Heart left ventricle (tissue), 16 donors: ENCODE measurements at places on chromosomes 13 and 19. TPM values are rescaled to one million over a fixed set of nuclear protein-coding genes. Genes with fewer than 3 reads are reported as not detected.

DNA sequence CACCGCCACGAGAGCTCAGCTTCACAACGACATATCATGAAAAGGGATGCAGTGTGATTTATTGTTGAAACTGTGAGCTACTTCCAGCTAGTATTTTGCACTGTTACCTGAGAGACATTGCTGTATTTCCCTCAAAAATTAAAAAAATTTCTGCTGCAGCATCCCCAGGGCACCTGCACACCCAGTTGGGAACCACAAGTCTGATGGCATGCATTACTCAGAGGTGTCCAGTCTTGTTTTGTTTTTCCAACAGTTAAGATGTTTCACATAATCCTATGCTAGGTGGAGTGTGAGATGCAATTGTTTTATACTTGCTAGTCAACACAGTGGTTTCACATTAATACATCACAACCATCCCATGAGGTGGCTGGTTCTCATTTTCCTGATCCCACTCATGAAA is 285.2 kb downstream of the SHISA2 start:
- no peak overlapping the region for H3K27ac ChIP-seq
- H3K4me1 ChIP-seq, result no peaks in the 10 kb centered on the region
- no peaks in the 10 kb centered on the region for H3K27me3 ChIP-seq
- DNase-seq, result no peak

GRCh38 chr13:52454459-52454819 is 839 bp upstream of the CKAP2 start:
- H3K27ac ChIP-seq, result peak overlapping the region; percentile 93
- no peaks in the 10 kb centered on the region for H3K27me3 ChIP-seq
- peaks cover 5% of the 10 kb centered on the region for H3K4me1 ChIP-seq
- H3K4me3 ChIP-seq, result peak overlapping the region; percentile 83
- no peak for DNase-seq

Gene EDDM13
- not detected for total RNA-seq

DNA sequence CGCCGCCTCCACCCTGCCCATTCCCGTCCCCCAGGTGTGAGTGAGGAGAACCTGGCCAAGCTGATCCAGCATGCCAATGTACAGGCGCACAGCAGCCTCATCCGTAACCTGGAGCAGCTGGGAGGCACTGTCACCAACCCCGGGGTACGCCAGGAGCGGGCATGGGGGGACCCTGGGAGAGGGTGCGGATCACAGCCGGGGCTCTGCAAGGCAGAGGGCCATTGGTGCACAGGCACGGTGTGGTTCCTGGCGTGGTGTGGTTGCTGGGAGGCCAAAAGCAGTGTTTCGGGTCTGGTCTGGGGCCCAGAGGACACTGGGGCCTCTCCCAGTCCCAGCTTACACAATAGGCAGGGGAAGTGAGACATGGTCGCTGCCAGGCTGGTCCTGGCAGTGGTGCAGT is 8.3 kb downstream of the STXBP2 start:
- no peaks in the 10 kb centered on the region for H3K36me3 ChIP-seq
- H3K4me3 ChIP-seq, result no peak overlapping the region
- no peaks in the 10 kb centered on the region for H3K27me3 ChIP-seq
- no peak overlapping the region for H3K27ac ChIP-seq
- DNase-seq, result no peak

GRCh38 chr13:46535825-46536224 is 17.1 kb upstream of the LRCH1 start:
- no peak overlapping the region for H3K4me3 ChIP-seq
- no peak for DNase-seq
- peaks cover 7% of the 10 kb centered on the region for H3K4me1 ChIP-seq
- no peaks in the 10 kb centered on the region for H3K27me3 ChIP-seq
- no peak overlapping the region for H3K27ac ChIP-seq
